ENCODE measurements at places on chromosomes 13 and 19.

DNA sequence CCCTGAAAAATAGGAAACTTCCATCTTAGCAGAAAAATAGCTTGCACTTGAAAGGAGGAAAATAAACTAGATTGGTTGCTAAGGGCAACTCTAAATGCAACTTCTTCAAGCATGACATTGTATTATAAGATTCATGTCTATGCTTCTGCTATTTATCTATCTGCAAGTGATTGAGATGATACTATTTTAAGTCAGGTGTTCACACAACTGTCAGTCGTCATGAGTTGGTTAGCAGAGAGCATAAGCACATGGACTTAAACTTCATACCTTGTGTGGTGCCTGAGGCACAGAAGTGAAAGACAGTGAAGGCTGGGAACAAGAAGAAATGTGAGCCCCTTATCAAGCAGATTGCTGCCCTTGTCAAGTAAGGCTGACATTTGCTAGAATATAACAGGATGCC, 82.9 kb downstream of the SLITRK5 start:
- no peak for DNase-seq

- DNase-seq, result no peak
Measured at GRCh38 chr13:112859128-112859816, 109.7 kb upstream of the MCF2L start.

DNA sequence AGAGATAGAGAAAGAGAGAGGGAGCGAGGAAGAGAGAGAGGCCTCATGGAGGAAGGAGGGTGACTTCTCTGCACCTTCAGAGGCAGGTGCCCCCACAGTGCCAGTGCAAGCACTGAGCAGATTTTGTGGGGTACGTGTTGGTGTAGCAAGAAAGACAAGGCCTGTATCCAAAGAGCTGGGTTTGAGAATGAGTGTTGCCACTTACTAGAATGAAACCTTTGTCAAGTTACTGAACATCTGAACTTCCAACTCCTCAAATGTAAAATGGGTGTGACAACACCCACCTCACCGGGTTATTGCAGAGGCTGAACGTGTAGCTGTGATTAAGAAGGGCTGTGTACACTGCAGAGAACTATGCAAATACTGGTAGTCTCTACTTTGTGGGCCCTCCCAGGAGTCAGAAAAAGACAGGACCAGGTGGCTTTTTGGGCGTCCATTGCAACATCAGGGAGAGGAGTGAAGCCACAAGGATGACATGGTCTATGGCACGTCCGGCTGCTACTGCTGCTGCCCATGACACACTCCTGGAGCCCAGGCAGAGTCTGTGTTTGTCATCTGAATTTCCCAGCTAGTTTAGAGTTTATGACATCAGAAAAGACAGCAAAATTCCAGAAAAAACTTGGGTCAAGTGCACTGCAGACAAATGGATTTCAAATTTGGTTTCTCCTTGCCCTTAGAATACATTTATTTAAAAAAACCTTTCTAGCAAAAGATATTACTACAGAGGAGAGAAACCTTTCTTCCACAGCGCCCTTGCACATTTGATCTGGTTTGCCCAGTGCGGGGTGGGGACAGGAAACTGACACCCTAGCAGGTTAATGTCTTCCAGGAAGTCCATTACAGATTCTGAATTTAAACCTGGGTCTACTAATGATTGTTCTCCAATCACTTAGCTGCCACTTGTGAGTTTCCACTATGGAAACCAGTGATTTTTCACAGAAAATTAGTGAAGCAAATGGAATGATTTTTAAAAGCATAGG, 54.0 kb upstream of the ATP12A start:
- DNase-seq, result no peak

- no peak for DNase-seq
Measured at GRCh38 chr13:29856426-29856825, 6.0 kb upstream of the UBL3 start.

DNA sequence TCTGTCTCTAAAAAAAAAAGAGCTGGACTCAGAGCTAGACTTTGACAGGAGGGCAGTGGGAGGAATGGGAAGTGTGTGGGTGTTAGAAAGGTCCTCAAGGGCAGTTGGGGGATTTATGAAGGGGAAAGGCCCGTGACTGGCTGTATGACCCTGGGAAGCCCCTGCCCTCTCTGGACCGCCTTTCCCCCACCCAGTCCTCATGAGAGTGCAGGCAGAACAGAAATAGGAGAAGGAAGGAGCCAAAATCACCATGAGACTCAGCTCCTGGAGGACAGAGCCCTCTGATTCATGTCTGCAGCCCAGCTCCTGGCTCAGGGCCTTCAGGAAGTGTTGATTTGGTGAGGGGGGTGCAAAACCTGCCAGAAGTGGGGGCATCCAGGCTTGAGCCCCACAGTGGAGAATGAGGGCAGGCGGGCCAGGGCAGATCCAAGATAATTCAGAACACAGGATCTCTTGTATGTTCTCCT, 8.7 kb upstream of the SMG9 start:
- no peak for DNase-seq

DNA sequence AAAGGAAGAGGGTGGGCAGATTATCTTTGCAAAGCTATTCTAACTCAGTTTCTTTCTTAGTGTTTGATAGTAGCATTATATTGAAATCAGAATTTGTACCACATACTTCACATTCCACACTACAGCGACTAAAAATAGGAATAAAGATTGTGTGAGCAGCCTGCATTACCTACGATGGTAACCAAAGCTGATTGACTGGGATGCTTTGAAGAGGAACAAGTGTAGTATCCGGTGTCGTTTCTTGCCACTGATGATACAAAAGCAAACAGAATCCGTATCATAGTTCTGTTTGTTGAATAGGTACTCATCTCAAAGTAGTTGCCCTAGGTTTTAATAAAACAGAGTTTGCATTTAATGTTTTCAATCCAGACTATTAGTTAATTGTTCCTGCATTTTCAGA, 51.2 kb downstream of the FLT3 start:
- DNase-seq, result no peak

GRCh38 chr13:112723771-112724170, 33.9 kb downstream of the ATP11A start:
- no peak for DNase-seq

DNA sequence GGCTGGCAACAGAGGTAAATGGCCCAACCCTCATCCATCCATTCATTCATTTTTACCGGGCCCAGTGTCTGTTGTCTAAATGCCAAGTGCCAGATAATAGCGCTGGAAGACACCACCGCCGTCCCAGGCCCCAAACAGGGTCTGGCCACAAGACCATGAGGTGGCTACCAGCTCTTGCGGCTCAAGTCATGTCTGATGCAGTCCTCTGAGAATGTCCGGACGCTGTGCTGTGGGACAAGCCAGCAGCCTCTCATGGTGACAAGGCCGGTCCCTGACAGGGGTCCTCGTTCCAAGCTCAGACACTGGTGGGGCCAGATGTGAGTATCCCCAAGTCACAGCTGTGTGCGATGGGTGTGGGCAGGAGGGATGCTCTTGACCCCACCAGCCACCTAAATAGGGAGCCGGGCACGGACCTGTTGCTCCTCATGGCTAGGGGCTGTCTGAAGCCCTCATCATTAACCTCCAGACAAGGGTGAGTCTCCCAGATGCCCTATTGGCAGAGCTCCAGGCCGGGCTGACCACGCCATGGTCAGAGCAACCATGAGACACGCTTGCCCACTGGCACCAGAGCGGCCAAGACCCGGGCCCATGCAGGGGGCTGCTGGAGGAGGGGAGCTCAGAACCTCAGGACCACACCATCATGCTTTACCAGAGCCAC, 58.4 kb downstream of the MLLT1 start:
- no peak for DNase-seq

DNA sequence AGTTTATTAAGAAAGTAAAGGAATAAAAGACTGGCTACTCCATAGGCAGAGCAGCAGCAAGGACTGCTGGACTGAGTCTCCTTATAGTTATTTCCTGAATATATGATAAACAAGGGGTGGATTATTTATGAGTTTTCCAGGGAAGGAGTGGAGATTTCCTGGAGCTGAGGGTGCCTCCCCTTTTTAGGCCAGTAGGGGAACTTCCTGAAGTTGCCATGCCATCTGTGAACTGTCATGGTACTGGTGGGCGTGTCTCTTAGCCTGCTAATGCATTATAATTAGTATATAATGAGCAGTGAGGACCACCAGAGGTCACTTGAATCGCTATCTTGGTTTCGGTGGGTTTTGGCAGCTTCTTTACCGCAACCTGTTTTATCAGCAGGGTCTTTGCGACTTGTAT, 13.5 kb downstream of the ZSCAN5A start:
- DNase-seq, result peak; percentile 40

- DNase-seq, result no peak
Measured at GRCh38 chr13:32476021-32476731, 48.2 kb upstream of the N4BP2L1 start.

DNA sequence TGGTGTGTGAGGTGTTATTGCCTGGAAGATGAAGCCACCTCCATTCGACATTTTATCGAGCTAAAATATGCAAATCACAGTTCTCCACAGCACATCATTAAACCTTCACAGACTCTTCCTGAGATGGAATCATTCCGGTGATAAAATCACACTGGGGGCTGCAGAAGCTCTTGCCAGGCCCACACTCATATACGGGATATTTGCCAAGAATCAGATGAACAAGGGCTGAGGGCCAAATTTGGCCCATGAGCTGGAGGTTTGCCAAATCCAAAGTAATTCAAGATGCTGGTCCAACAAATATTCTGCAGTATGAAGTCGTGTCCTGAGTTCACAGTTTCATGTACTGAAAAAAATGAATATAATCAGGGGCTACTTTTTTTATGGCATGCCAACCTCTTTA, 16.7 kb upstream of the RXFP2 start:
- DNase-seq, result no peak

GRCh38 chr19:46656541-46656940, 4.4 kb downstream of the DACT3 start:
- DNase-seq, result no peak

- DNase-seq, result peak; percentile 99
Measured at GRCh38 chr13:34156841-34157365, 339.0 kb downstream of the RFC3 start.

Data from common myeloid progenitor, CD34-positive (primary cell).